ELR (cell line): ENCODE measurements at places on chromosomes 2 and 18.
A peak's percentile ranks its signal among the peaks of the same experiment; 100 is the strongest.

- DNase-seq, result peak; percentile 30
Measured at GRCh38 chr2:133871545-133872209, 303.4 kb upstream of the NCKAP5 start.

GRCh38 chr2:127416506-127417001 lies 1.7 kb upstream of the PROC start:
- no peak for DNase-seq

GRCh38 chr2:229027353-229028105 lies 243.6 kb downstream of the PID1 start:
- DNase-seq, result no peak

GRCh38 chr2:192190474-192190873 lies 4.3 kb downstream of the TMEFF2 start:
- peak; percentile 62 for DNase-seq

GRCh38 chr2:3289526-3289925 lies 88.1 kb downstream of the EIPR1 start:
- DNase-seq, result no peak

- no peak for DNase-seq
Measured at GRCh38 chr2:217846321-217846743, 156.5 kb downstream of the TNS1 start.

- DNase-seq, result peak; percentile 64
Measured at GRCh38 chr2:73984203-73984921, at the start of gene TET3. TSS of gene TET3 (plus strand) at chr2:73984910. CDS start at chr2:73986404, 1,494 bp downstream.

DNA sequence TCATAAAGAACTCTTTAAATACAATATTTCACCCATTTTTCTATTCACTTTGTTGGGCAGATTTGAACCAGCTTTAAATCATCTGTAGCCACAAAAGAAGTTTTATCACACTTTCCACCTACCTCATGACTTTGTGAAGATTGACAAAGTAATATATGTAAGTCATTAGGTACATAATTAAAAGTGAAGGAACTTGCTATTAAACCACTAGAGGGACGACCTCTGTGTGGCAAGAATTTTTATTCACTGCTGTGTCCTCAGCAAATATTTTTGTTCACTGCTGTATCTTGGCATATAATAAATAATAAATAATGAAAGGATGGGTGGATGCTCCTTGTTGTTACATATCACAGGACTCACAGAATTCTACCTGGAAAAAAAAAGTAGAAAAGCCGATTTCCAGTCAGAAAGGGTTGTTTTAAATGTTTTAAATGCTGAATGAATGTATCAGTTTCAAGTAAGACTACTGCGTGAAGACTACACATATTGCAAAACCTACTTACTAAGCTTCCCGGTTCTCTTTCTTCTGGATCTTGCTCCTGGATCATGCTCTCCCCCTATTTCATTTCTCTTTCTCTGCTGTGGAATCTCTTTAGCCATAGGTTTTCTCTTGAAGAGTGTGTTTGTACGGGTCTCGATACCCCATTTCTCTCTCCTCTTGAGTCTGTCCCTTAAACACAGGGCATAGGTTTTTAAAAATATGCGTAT lies 44.8 kb downstream of the KCMF1 start:
- DNase-seq, result no peak

DNA sequence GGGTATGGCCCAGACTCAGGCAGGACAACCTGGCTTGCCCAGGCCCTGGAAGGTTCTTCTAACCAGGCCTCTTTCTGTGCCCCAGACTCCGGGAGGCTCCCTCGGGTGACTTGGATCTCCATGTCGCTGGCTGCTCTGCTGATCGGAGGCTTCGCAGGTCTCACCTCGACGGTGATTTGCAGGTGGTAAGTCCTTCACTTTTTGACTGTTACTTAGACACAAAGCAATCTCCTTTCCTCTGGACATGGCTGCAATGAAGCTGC lies 103.5 kb downstream of the TPO start:
- DNase-seq, result no peak

DNA sequence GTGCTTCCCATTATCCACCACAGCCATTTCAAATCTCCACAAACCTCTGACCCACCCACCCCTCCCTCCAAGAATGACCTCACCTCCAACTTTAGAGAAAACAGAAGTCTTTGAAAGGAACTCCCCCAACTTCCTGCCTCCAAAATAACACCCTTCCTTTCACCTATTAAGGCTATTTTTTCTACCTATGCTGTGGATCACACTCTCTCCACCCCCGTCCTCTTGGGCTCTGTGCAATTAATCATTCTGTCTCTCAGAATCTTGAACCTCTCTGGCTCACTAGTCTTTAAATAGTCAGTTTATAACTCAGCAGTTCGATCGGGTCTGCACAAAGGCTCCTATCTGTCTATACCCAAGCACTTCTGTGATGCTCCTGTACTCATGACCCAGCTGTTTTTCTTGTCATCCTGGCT lies 37.3 kb upstream of the XPO1 start:
- DNase-seq, result no peak

DNA sequence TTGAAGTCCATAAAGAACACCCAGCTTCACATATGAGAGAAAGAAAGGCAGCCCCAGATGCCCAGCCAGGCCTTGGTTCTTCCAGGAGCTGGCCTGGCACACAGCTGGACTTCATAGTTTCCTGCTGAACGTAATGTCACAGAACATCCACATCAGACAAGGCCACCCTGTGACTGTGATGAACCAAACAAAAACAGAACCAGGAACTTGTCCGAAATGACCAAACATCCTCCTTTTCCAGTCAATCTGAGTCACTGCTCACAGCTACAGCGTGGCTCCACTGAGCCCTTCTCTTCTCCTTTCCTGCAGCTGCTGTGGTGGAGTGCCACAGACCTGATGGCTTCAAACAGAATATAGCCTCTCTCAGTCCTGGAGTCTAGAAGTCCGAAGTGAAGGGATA lies 45.4 kb upstream of the PAPOLG start:
- peak; percentile 37 for DNase-seq

- DNase-seq, result peak; percentile 77
Measured at GRCh38 chr2:164898475-164898874, 56.9 kb downstream of the SLC38A11 start.

GRCh38 chr2:190657474-190658255 lies 8.8 kb downstream of the NAB1 start:
- DNase-seq, result no peak

DNA sequence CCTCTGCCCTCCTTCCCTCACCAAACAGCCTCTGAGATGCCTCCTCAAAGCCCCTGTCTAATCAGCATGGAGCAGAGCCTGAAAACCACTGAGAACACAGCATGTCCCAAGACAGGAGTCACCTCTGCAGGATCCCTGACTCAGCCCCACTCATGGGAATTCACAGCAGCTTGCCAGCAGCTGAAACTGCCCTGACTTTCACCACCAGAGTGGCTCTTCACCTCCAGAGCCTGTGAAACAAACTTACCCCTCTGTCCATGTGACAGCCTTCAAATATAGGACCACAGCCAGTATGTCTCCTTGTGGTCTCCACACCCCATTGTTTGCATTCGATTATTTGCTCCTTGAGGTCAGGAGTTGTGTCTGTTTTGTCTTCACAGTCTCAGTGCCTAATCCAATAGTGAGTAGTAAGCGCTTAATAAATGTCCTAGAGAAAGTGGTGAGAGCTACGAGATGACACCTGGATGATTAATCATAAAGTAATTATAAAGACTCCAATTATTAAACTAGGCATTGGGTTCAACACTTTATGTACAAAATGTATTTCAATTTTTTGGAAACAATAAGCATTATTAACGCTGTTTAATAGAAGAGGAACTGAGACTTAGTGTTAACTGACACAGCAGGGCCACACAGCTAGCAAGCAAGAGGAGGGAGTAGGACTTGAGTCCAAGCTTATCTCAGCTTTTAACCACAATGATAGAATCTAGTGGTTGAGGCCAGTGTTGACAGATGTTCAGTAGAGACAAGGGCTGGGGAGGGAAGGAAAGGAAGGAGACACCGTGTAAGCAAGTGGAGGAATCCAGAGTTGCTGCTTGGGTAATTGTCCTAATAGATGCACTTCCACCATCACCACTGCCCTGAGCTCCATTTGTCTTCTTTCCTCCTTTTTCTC lies 358.7 kb upstream of the TNP1 start:
- DNase-seq, result peak; percentile 47

DNA sequence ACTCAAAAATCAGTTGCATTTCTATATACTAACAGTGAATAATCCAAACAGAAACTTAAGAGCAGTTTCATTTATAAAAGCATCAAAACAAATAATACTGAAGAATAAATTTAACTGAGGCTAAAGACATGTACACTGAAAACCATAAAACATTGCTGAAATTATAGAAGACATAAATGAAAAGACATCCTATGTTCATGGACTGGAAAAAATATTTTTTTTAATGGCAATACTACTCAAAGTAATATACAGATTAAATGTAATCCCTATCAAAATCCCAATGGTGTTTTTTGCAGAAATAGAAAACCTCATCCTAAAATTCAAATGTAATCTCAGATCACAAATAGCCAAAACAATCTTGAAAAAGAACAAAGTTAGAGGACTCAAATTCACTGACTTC lies 28.6 kb downstream of the ROCK1 start:
- DNase-seq, result no peak

- no peak for DNase-seq
Measured at GRCh38 chr2:49754381-49754780, 600.1 kb upstream of the FSHR start.

GRCh38 chr2:231361701-231362554 lies 33.6 kb upstream of the B3GNT7 start:
- no peak for DNase-seq

DNA sequence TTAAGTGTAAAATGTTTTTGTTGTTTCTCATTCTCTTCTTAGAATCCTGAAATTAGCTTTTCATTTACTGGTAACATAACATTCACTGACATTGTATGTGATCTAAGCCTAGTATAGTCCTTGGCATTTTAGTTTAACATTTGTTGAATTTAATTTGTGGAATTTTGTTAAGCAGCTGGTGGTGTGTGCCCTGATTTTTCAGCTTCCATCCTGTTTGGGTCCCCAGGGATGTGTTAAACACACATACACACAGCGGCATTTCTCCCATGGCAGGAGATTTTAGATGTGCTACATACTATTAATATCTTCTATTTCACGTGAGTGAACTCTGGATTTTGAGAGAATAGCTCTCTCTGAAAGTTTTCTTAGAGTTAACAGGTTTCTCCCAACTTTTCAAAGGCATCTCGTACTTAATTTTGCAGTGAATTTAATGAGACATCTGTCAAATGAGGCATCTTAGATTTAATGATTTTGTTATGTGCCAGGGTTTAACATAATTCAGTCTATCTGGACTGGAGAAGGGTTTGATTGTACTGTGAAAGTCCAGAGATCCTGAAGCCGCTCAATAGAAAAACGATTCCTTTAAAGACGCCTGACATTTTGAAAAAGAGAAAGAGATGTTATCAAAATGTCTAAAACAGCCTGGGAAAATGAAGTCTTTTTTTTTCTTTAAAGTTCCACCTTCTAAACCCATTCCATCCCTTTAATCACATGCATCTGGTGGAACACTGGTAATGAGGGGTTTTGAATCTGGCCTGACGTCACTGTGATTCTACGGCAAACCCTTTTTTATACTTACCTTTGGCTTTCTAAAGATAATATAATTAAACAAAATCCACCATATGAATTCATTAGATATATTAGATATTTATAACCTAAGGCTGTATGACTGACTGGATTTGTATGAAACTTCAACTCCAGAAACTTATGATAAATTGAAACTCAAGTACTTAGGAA lies 6.8 kb downstream of the PHLPP1 start:
- DNase-seq, result no peak

GRCh38 chr18:38747153-38747552 lies 1181.6 kb upstream of the CELF4 start:
- DNase-seq, result no peak

GRCh38 chr2:138502255-138503086 lies 901 bp downstream of the SPOPL start:
- peak; percentile 22 for DNase-seq

DNA sequence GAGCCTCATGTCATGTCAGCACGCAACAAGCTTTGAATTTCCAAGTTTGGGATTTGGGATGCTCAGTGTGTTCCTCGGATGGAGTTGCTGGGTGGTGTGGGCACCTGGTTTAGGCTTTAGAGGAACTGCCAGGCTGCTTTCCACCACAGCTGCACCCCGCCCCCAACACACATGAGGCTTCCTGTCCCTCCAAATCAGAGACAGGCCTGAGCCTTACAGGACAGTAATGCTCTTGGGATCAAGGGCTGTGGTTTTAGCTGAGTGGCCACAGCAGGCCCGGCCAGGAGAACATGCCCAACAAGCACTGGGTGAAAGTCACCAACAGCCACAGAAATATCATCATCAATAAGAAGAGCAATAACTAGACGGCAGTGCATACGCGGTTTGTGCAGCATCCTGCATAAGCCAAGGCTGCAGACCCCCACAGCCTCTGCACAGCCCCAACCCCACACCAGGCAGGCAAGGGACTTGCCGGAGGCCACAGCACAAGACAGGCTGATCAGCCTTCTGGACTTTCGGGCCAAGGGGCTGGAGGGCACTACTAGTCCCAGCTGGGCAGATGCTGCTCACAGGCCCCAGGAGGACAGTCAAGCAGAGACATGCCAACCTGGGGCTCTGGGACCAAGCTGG lies 29.7 kb upstream of the GPC1 start:
- DNase-seq, result no peak

DNA sequence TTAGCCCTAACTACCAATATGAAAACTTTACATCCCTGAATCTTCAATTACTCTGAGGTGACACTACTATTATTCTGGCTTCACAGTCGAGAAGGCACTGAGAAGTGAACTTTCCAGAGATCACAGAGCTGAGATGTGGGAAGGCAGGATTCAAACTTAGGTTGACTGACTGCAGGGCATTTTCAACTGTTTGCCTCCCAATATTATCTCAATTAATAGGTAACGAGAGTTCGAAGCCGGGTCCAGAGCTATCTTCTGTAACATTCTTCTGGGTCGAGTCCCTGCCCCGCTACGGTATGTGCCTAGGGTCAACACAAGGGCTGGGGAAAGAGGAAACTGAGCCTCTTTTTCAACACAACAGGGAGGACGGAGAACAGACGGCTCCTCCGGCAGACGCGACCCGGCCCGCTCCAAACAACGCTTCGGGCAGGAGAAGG lies 740 bp downstream of the CHMP3 start:
- no peak for DNase-seq

DNA sequence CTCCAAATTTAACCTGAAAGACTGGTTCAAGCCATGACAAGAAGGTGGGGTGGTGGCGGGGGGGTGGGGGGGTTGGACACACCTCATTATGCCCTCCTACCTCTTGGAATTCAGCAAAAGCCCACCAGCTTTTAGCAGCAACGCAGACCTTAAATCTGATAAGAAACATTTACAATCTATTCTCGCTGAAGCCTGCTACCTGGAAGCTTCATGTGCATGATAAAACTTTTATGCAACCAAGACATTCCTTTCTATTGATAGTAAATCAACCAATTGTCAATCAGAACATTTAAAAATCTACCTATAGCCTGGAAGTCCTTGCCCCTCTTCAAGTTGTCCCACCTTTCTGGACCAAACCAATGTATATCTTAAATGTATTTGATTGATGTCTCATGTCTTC lies 113.6 kb upstream of the FAM98A start:
- no peak for DNase-seq
